Astrocyte (in vitro differentiated cells and primary cell): ENCODE measurements at places on chromosomes 5 and 9.
A peak's percentile ranks its signal among the peaks of the same experiment; 100 is the strongest.

- no peak for DNase-seq
- no peak overlapping the region for H3K27ac ChIP-seq
- no peaks in the 10 kb centered on the region for H3K27me3 ChIP-seq
- no peaks in the 10 kb centered on the region for H3K4me1 ChIP-seq
Measured at GRCh38 chr9:133059623-133060022, 2.2 kb upstream of the CEL start.

- peak overlapping the region; percentile 49 for H3K27ac ChIP-seq
- DNase-seq = peak; percentile 35
- H3K4me3 ChIP-seq = no peak overlapping the region
- H3K27me3 ChIP-seq = no peaks in the 10 kb centered on the region
- H3K4me1 ChIP-seq = peaks cover 12% of the 10 kb centered on the region
- H3K36me3 ChIP-seq = peaks cover 19% of the 10 kb centered on the region
Measured at GRCh38 chr5:109823597-109823996, 133.9 kb downstream of the MAN2A1 start.

DNA sequence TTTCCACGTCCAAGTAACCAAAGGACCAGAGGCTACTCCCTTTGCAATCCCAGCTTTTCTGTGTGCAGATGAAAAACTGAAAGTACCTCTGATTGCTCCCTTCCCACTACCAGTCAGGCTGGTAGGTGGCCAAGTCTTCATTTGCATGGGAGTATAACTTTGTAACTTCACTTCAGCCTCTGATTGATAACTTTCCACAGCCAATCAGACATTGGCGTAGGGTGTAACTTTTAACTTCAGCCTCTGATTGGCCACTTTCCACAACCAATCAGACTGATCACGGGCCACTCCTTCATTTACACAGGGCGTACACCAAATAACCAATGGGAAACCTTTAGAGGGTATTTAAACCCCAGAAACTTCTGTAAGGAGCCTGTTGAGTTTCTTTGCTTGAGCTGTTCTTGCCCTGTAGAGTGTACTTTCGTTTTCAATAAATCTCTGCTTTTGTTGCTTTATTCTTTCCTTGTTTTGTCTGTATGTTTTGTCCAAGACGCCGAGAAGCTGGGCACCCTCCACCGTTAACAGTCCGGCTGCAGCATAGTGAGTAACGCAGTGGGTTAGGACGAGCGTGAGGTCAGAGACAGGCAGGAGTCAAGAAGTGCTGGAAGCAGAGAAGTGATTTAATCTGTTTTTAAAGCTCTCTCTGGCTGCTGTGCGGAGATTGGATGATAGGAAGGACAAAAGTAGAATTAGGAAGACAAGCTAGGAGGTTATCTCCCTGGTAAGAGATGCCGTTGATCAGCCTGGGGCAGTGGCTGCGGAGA lies 3.5 kb upstream of the EXOSC2 start:
- no peak overlapping the region for H3K27ac ChIP-seq
- peaks cover 14% of the 10 kb centered on the region for H3K4me1 ChIP-seq
- H3K27me3 ChIP-seq = no peaks in the 10 kb centered on the region
- peak overlapping the region; percentile 52 for H3K4me3 ChIP-seq
- DNase-seq = peak; percentile 97

DNA sequence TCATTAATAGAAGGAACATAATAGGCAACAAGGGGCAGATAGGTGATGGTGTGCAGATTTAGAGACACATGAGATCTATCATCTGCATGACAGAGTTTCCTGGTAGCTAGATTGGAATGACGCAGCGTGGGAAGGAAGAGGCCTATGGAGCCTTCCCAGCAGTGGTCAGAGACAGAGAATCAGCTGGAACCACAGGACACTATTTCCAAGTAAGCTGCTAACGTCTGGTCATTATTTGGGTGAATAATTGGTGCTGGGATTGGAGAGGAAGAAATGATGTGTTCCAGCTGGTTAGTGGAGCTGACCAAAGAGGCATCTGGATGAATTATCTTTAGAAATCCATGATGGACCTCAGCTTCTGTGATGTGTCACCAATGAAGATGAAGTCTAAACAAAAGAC lies 91.2 kb upstream of the PRR16 start:
- no peak overlapping the region for H3K27ac ChIP-seq
- H3K27me3 ChIP-seq = no peaks in the 10 kb centered on the region
- no peaks in the 10 kb centered on the region for H3K36me3 ChIP-seq
- H3K4me1 ChIP-seq = no peaks in the 10 kb centered on the region
- no peak for DNase-seq
- H3K4me3 ChIP-seq = no peak overlapping the region

DNA sequence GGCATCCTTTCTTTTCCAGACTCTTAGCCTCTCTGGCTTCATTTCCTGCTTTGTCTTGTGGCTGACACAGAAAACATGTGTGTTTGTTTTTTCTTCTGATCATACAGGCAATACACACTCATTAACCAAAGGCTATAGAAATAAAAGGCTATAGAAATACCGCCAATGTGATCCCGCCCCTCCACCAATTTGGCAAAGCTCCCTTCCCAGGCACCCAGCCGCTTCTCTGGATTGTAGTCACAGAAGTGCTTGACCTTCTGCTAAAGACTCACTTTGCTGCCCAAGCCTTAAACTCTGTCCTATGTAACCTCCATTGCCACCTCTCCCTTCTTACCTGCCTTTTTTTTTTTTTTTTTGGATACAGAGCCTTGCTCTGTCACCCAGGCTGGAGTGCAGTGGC lies 5.3 kb downstream of the TXNDC15 start:
- no peaks in the 10 kb centered on the region for H3K36me3 ChIP-seq
- H3K4me3 ChIP-seq = no peak overlapping the region

- H3K4me1 ChIP-seq = peaks cover 11% of the 10 kb centered on the region
- no peaks in the 10 kb centered on the region for H3K36me3 ChIP-seq
- H3K27ac ChIP-seq = no peak overlapping the region
- no peaks in the 10 kb centered on the region for H3K27me3 ChIP-seq
Measured at GRCh38 chr9:438961-439768, 224.5 kb downstream of the DOCK8 start.

GRCh38 chr5:66358741-66359140 lies 214.6 kb downstream of the SREK1 start:
- no peak overlapping the region for H3K27ac ChIP-seq
- H3K4me1 ChIP-seq = no peaks in the 10 kb centered on the region
- H3K36me3 ChIP-seq = no peaks in the 10 kb centered on the region
- no peak for DNase-seq

DNA sequence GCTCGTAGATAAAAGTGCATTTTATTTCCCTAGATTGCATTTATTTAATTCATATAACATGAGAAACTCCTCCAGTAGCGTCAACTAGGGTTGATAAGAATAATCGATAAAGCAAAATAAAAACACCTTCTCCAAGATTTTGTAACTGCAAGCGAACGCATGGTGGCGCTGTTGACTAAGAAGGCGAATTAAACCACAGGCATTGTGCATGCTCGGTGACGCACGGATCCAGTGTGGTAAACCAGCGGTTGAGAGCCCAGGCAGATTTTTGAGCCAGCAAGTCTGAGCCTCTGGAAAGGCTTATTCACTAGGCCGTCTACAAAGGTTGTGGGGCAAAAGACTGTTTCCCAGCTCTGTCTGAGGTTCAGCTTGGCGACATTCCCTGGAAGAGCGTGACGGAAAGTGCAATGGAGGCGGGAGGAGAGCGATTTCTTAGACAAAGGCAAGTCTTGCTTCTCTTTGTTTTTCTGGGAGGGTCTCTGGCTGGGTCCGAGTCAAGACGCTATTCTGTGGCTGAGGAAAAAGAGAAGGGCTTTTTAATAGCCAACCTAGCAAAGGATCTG lies at the start of gene PCDHB3:
Gene PCDHB3, plus strand, starts transcription at position 231 of the 563 bp plus-strand sequence. Its CDS starts 177 bp downstream, at position 408.
- no peaks in the 10 kb centered on the region for H3K36me3 ChIP-seq
- DNase-seq = peak; percentile 3
- no peak within 1 kb of the TSS for H3K4me3 ChIP-seq
- no peaks in the 10 kb centered on the region for H3K27me3 ChIP-seq
- H3K27ac ChIP-seq = no peak within 1 kb of the TSS

DNA sequence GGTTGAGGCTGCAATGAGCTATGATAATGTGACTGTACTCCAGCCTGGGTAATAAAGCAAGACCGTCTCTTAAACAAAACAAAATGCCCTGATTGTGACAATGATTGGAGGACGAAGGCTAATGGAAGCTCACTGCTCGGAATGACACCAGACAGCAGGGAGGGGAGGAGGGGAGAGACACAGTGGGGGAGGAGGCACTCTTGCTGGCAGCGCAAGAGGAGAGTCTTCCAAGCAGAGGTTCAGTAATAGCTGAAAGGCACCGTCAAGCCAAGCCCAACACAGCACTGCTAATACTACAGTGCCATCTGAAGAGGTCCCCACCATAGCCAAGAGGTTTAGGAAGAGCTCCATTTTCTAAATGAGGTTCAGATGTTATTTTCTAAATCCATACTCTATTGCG lies 102.3 kb downstream of the GLDC start:
- H3K27me3 ChIP-seq = no peaks in the 10 kb centered on the region
- H3K4me3 ChIP-seq = no peak overlapping the region
- peaks cover 5% of the 10 kb centered on the region for H3K4me1 ChIP-seq
- DNase-seq = no peak

GRCh38 chr9:12934545-12935272 lies 159.9 kb downstream of the LURAP1L start:
- no peak overlapping the region for H3K27ac ChIP-seq
- H3K4me3 ChIP-seq = no peak overlapping the region
- H3K4me1 ChIP-seq = no peaks in the 10 kb centered on the region
- H3K27me3 ChIP-seq = no peaks in the 10 kb centered on the region
- no peak for DNase-seq

DNA sequence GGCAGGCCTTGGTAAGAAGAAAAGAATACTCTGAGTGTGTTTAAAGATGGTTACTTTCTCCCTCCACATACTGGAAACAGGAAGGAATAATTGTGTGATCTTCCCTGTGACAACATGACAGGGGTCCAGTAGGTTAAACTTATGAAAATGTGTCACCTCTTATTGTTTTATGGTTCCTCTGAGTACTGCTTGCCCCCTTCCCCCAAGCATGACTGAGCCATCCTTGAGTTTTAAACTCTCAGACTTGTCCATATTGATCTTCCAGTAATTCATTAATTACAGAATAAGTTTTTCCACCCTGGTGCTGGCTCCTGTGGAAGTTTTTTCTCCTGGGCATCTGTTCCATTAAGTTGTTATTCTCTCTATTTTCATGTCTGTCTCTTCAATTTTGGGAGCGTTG lies 95.8 kb downstream of the CNTLN start:
- no peak overlapping the region for H3K27ac ChIP-seq
- DNase-seq = no peak
- H3K27me3 ChIP-seq = no peaks in the 10 kb centered on the region
- H3K36me3 ChIP-seq = no peaks in the 10 kb centered on the region

- H3K36me3 ChIP-seq = no peaks in the 10 kb centered on the region
- H3K4me3 ChIP-seq = no peak overlapping the region
- DNase-seq = no peak
- no peak overlapping the region for H3K27ac ChIP-seq
- peaks cover 21% of the 10 kb centered on the region for H3K4me1 ChIP-seq
Measured at GRCh38 chr9:98324801-98325200, 69.4 kb upstream of the TBC1D2 start.

- no peaks in the 10 kb centered on the region for H3K27me3 ChIP-seq
- no peak overlapping the region for H3K27ac ChIP-seq
- no peak for DNase-seq
- H3K36me3 ChIP-seq = peaks cover 31% of the 10 kb centered on the region
- peaks cover 7% of the 10 kb centered on the region for H3K4me1 ChIP-seq
- H3K4me3 ChIP-seq = no peak overlapping the region
Measured at GRCh38 chr5:32589416-32589815, 4.1 kb downstream of the SUB1 start.

DNA sequence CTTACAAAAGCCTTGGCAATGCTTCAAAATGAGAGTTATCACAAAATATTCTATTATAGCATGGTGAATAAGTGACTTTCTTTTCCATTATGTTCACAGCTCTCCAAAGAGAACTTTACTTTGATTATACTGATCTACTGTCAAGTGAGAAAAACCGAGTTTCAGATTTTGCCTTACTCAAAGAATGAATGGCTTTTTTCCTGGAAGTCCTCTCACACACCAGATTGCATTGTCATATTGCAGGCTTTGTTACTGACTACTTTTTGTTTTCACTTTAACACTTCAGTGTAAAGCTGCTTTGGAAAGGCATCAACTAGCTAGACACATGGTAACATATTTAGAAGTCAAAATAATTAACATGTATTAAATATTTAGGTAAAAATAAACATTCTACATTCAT lies 765.2 kb upstream of the NUDT12 start:
- H3K27ac ChIP-seq = no peak overlapping the region
- no peaks in the 10 kb centered on the region for H3K4me1 ChIP-seq
- no peaks in the 10 kb centered on the region for H3K36me3 ChIP-seq
- DNase-seq = no peak
- H3K27me3 ChIP-seq = no peaks in the 10 kb centered on the region

GRCh38 chr5:29795096-29795652 lies 1398.3 kb upstream of the CDH6 start:
- no peak overlapping the region for H3K27ac ChIP-seq
- no peak overlapping the region for H3K4me3 ChIP-seq
- H3K36me3 ChIP-seq = no peaks in the 10 kb centered on the region
- no peak for DNase-seq

GRCh38 chr5:170276140-170276539 lies 21.4 kb downstream of the LCP2 start:
- no peak overlapping the region for H3K4me3 ChIP-seq
- no peaks in the 10 kb centered on the region for H3K36me3 ChIP-seq
- H3K4me1 ChIP-seq = no peaks in the 10 kb centered on the region
- no peak overlapping the region for H3K27ac ChIP-seq

- H3K27ac ChIP-seq = no peak overlapping the region
- H3K36me3 ChIP-seq = no peaks in the 10 kb centered on the region
- H3K27me3 ChIP-seq = no peaks in the 10 kb centered on the region
- no peak for DNase-seq
- H3K4me3 ChIP-seq = no peak overlapping the region
- no peaks in the 10 kb centered on the region for H3K4me1 ChIP-seq
Measured at GRCh38 chr5:68441309-68442073, 225.9 kb downstream of the PIK3R1 start.

DNA sequence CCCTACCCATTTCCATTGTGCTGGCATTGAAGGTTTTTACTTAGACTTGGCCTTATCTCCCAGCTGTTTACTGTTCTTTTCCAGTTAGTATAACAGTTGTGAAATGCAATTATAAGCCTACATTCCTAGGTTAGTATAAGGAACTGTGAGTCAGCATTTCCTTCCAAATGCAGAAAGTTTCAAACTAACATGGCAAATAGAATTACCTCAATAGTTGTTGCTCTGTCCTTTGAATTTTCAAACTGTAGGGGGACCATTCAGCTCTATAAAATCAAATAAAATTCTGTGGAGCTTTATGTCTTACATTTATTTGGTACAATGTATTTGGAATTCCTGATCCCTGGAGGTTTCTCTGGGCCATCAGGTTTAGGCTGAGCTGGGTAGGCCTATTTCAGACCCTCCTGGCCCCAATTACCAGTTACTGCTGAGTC lies 47.2 kb downstream of the ARHGEF28 start:
- peaks cover 17% of the 10 kb centered on the region for H3K4me1 ChIP-seq
- DNase-seq = peak; percentile 83
- H3K4me3 ChIP-seq = no peak overlapping the region
- no peaks in the 10 kb centered on the region for H3K27me3 ChIP-seq
